Umbilical cord (tissue), 2 donors: ENCODE measurements at places on chromosomes 7 and 10. TPM values are rescaled to one million over a fixed set of nuclear protein-coding genes. Genes with fewer than 3 reads are reported as not detected.
A peak's percentile ranks its signal among the peaks of the same experiment; 100 is the strongest.

CLRN3 gene
- total RNA-seq = not detected

BZW2 gene
- 42.4 TPM for total RNA-seq

ASB10 gene
- total RNA-seq = not detected

KAZALD1 gene
- total RNA-seq = 11.8 TPM

GARIN1A gene
- total RNA-seq = 0.72 TPM

DYDC2 gene
- 1.4 TPM for total RNA-seq

CTTNBP2 gene
- total RNA-seq = 6.3 TPM

DNA sequence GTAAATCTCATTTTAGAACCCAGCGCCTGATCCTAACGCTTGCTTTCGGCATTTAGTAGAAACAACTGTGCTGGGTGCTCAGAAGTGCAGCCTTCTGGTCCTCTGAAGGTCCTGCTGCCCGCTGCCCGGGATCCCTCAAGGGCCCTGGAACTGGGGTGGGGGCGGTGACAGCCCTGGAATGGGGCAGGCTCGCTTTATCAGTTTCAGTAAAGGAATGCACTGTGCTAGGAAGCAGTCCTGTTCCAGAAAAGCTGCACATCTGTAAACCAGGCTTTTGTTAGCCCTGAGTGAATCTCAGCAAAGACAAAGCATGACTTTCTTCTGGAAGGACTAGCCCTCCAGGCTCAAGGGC, 254.6 kb downstream of the TNS3 start:
- peak; percentile 78 for DNase-seq

DNA sequence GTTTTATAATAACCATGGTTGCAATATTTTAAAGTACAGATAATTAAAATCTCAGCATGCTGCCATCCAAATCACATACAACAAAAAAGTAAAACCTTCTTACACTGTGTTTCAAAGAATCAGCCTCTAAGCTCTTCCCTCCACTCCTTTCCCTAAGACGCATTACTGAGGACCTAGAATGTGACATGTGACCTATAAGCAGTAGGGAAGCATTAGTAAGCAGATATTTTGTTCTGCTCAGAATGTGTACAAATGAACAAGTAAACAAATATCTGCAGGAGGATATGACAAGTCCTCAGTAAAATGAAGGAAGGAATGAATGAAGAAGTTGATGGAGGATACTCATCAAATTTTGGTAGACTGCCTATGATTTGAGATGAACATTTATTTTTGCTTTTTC, 49.1 kb downstream of the RAB11FIP2 start:
- no peak for DNase-seq

DNA sequence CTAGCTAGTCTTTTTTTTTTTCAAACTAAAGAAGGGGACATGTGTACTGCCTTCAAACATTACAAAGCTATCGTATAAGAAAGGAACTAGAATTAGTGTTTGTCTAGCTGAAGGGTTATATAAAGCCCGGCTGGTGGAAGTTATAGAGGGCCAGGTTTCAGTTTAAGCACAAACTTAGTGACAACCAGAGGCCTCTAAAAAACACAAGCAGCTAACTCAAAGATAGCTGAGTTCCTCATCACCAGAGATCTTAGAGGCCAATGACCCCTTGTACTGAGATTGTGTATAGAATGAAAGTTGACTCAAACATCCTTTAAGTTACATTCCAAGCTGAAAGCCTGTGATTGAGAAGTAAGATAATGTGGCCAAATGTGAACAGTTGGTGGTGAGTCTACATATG, 28.1 kb upstream of the SGMS1 start:
- DNase-seq = peak; percentile 6

DNA sequence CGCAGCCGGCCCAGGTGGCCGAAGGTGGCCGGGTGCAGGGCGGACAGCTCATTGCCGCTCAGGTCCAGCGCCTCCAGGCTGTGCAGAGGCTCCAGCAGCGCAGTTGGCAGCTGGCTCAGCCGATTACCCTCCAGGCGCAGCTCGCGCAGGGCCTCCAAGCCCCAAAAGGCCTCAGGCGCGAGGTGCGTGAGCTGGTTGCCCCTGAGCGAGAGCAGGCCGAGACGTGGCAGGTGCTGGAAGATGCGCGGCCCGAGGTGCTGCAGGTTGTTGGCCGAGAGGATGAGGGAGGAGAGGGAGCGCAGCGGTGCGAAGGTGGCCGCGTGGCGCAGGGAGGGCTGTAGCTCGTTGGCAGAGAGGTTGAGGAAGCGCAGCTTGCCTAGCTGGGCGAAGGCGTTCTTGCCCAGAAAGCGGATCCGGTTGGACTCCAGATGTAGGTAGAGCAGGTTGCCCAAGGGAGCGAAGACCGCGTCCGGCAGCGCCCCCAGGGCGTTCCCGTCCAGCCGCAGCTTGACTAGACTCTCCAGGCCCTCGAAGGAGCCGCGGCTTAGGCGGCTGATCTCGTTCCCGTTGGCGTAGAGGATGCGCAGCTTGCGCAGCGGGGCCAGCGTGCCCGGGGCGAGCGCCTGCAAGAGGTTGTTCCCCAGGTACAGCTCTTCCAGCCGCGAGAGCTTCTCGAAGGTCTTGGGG, 923 bp downstream of the TRIL start:
- no peak for DNase-seq

GRCh38 chr10:115936926-115937767, 335.9 kb downstream of the GFRA1 start:
- no peak for DNase-seq

DNA sequence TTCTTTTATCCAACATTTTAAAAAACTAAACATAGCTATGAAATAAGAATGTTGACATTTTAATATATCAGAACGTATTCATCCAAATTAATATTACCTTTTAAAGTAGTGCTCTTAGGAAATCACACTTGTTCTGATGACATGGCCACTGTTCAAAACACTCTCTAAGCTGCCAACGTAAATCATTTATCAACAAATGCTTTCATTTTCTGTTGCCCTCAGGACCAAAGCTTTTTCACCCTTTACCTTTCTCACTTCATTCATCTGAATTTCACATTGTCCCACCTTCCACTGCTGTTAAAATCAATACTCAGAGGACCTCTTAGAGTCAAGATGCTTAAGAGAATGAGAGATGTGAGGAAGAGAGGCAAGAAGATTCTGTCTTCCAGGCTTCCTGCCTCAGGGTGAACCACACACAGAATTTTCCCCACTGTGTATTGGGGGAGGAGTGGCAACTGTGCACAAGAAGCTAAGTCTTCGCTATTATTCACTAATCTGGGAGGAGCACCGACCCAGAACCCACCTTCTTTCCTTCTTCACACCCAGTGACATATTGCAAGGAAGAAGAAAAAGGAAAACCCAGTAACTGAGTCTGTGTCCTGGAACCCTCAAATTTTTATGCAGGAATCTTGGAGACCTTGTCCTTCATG, 21.0 kb downstream of the HIBADH start:
- no peak for DNase-seq

DNA sequence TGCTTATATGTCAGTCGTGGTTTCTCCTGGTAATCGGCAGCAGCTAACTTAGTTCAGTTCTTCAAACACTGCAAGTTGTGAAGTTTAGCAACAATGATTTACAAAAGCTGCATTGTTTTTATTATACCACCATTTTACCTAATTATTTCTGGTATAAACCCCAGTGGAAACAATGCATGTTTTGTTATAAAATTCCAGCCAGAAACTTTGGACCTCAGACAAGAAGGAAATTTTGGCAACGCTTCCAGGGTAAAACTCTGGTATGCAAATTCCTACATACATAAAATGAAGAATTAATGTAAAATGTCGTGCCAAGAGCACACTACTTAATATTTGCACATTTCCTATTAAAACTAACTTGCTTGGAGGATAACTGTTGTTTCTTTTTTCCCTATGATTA, 277.4 kb upstream of the LYZL1 start:
- no peak for DNase-seq

DNA sequence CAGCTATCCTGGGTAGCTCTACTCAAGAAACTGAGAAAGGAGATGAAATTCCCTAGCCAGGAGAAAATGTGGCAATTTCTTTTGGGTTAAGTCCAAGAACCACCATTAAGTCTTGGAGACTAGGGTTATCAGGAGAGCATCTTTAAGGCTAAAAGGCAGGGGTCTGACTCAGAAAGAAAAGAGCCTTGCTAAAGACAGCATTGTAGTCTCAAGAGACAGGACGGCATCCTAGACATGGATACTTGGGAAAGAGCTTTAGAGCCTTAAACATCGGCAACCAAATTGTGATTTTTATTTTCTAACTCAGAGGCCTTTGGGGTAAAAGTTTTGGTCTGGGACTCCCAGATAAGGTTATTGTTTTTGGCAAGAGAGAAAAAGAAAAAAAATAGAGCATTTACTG, 83.1 kb downstream of the FAS start:
- no peak for DNase-seq

DNA sequence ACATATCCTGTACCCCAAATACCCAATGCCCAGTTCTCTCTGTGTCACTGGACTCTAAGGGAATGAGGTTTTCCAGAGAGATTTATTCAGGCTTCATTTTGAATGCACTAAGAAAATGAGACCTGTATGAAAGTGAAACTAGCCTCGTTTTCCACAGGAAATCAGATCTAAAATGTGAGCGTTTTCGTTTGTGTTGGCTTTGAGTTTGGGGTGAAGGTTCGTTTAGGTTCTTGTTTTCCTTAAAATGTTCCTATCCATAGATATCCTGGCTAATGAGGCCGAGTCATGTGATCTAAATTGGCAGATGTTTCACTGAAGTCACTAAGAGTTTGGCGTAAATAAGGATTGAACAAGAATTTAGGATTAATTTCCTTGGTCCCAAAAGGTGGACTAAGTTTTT, 90.9 kb upstream of the BMPER start:
- DNase-seq = no peak

- no peak for DNase-seq
Observed at GRCh38 chr7:17677408-17677807, 262.9 kb downstream of the SNX13 start.

DNA sequence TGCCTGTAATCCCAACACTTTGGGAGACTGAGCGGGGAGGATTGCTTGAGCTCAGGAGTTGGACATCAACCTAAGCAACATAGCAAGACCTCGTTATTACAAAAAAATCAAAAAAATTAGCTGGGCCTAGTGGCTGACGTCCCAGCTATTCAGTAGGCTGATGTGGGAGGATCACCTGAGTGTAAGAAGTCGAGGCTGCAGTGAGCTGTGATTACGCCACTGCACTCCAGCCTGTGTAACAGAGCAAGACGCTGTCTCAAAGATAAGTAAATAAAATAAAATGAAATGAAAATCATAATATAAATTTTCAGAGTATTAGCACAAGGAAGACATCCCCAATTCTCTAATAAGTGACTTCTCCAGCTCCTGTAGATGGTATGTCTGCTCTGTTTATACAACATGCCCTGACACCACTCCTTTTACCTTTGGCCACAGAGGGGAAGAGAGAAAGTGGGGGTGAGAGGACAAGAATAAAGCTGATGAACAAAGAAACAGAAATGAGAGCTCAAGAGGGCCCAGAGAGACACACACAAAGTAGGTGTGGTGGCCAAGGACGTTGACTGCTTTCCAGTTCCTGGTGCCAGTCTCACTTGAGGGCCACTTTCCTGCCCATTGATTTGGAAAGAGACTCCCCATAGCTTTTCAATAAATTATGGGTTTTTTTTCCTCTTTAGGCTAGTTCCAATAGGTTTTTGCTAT, 62.9 kb downstream of the PTTG1IP2 start:
- no peak for DNase-seq
